ENCODE measurements at places on chromosomes 2 and 18.

- DNase-seq, result no peak
These were observed 261.1 kb upstream of the FN1 start for GRCh38 chr2:215697003-215697402.

DNA sequence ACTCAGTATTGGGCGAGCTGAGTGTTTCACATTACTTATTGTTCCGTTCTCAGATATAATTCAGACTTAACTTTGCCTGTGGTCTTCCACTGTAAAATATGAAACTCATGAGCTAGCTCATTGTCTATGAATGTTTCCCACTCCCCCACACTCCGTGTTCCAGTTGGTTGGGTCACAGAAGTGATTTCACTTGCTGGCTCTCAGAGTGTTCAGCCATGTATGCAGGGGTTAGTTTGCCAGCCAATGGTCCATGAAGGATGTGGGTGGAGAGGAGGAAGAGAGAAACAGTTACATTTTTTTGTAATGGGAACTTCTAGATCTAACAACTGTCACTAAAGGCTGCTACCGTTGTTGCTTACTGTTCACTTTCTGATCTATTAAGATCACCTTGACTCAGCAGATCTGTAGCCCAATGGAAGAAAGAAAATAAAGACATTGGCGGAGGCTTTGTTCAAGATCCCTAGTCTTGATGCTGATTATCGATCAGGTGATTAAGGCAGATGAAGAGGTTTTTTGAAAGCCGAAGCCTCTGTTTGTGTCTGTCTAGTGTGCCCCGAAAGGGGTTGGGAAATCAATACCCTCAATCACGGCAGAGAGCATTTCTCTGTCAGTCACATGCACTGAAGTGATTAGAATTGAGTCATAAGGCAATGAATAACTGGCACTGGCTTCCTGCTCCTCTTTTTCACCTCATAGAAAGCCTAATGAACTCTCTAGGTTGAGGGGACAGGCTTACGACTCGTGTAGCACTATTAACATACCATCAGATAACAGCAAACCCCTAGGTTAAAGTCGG, 279.7 kb upstream of the FIGN start:
- DNase-seq, result no peak

- no peak for DNase-seq
These were observed 1599.0 kb upstream of the LRRTM1 start for GRCh38 chr2:81903534-81903933.

GRCh38 chr18:54163453-54163852, 61.0 kb downstream of the MBD2 start:
- DNase-seq, result no peak

GRCh38 chr18:74896390-74896991, 298.8 kb downstream of the ZNF407 start:
- DNase-seq, result no peak

DNA sequence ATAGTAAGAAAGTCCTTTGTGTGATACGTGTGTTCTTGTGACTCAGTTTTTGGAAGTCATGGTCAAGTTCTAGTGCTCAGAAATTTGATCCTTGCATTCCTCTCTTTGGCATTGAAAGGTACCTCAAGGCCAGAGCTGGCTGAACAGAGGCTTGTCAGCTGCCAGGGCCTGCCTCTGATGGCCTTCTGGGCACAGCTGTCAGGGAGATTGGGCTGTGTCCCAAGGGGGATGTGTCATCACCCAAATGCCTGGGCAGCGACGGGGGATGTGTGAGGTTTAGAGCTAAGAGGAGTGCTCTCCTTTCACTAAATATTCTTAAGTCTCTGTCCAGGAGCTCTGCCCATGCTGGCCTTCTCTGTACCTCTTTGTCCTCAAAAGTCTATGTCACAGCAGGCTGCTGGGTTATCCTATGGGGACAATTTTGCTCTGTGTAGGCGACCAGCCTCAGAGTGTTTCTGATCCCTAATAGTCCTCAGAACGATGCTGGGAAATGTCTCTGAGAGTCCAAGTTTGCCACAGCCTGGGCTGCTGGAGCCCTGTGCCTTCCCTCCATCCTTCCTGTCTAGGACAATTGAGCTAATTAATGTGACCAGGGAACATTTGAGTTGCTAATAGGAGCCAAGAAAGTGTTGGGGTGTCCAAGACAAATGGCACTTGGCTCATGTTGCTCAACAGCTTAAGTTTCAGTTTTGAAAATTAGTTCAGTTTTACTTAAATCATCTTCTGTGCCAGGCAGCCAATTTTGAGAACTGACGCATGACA, 115.4 kb upstream of the ZNF521 start:
- no peak for DNase-seq

DNA sequence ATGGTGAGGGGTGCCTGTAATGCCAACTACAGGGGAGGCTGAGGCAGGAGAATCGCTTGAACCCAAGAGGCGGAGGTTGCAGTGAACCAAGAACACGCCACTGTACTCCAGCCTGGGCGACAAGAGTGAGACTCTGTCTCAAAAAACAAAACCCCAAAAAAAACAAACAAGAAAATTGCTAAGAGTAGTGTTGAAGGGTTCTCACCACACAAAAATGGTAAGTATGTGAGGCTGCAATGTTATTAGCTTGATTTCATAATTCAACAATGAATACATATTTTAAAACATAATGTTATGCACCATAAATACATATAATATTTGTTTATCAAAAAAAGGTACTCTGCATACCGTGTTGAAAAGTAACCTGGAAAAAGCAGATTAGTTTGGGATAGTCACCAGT, 45.8 kb downstream of the PSMG2 start:
- no peak for DNase-seq

DNA sequence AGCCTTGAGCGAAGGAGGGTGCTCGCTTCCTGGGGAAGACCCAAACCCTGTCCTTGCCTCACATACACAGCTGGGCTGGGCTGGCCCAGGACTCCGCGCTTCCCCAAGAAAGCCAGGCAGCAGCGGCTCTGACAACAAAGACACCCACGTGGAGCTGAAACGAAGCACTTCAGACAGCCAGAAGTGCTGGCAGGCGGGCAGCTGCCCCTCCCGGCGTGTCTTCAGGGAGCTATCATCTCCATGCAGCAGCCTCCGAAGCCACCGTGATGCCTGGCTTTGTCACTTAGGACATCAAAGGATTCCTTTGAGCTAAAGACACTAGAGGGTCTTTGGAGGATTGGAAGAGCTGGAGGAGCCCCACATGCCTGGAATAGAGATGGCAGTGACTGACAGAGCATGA, 35.2 kb downstream of the C1QL2 start:
- DNase-seq, result no peak

DNA sequence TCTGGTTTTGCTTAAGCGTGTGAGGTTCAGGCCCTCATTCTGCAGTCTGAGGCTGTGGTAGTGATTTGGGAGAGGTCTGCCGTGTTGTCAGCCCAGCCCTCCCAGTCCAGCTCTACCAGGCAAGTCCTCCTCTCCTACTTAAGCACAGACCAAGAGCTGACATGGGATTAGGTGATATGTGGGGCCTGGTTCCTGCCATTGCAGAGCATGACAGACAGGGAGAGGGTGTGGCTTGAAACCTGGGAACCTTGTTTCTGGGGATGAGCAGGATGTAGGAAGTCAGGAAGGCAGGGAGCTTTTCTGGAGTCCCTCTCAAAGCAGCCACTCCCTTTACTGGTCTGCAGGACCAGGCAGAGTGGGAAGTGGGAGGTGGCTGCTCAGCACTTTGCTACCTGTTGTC, 38.6 kb downstream of the PTPRM start:
- DNase-seq, result no peak

- DNase-seq, result no peak
These were observed 713.7 kb upstream of the CHAC2 start for GRCh38 chr2:53053937-53054336.

DNA sequence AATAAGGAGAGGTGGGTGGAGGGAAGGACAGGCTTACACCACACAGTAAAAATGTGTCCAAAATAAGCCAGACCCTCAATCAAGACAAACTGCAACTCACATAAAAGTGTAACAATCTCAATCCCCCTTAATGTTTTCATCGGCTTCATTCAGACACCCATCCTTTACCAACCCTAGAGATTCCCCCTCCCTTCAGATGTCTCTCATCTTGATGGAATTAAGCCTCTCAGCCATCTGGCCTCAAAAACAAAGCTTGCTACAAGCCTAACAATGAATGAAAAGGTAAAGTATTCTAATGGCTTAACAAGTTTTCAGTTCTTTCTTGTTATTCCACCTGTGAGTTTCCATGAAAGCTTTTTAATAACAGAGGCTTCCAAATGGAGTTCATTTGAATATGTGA, 5.2 kb downstream of the RTTN start:
- DNase-seq, result no peak

Data from brain pericyte (primary cell).